Posterior vena cava (tissue), 2 donors: ENCODE measurements at places on chromosomes 2 and 18. TPM values are rescaled to one million over a fixed set of nuclear protein-coding genes. Genes with fewer than 3 reads are reported as not detected.

DNA sequence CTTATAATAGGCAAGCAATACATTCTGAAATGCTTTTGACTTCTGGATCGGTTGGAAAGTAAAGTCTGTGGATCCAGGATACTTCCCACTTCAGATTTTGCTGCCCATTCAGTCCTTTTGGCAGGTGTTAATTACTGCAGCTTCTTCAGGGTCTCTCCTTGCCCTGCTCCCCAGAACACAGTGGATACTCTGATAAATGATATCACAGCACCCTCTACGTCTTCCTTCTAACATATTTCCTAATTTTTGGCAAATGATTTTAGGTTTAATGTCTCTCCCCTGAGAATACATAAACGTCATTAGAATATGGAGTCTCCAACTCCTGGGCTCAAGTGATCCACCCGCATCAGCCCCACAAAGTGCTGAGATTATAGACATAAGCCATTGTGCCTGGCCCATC, 249.8 kb downstream of the NYAP2 start:
- DNase-seq, result no peak

GRCh38 chr2:120552800-120553481, 182.7 kb upstream of the GLI2 start:
- DNase-seq, result peak; percentile 91

GRCh38 chr2:23312996-23313606, 71.9 kb upstream of the KLHL29 start:
- no peak for DNase-seq

GRCh38 chr2:33168425-33168824, 221.7 kb downstream of the LTBP1 start:
- no peak for DNase-seq

- peak; percentile 55 for DNase-seq
These were observed 40.0 kb upstream of the BIN1 start for GRCh38 chr2:127146820-127147502.

- no peak for DNase-seq
These were observed 28.2 kb downstream of the GEMIN6 start for GRCh38 chr2:38806015-38806732.

DNA sequence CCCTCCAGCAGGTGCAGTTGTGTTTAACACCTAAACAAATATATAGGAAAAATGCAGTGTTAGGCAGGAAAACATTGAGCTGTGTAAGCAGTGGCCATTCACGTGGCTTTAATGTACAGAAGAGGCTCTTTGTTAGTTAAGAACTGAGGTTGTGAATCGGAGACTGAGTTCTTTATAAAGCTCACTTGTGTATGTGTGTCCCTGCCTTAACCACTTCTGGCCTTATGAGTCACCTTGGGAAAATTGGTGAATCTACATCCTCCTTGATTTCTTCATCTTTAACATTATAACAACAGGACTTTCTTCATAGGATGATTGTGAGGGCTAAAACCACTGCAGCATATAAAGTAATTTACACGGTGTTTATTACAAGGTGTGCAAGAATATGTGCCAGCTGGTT, 188.4 kb upstream of the TPO start:
- no peak for DNase-seq

GRCh38 chr2:9824956-9825720, 18.1 kb upstream of the TAF1B start:
- no peak for DNase-seq

DNA sequence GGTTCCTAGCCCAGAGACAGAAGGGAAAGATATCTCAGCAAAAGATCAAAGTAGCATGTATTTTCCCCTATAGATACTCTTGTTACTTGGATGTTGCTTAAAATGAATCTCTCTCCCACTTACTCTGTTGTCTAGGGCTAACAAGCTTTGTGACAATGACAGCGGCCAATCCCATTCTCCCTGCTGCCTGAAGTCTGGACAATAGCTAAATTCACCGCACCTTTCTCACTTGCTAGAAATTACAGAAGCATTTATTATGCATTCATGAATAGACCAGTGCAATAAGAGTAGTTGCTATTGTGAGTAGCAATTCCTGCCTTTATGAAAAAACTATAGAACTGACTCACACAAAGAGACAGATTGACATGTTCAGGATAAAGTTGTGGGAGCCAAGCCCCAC, 42.2 kb upstream of the ZC3H15 start:
- DNase-seq, result no peak

- no peak for DNase-seq
These were observed 241.2 kb upstream of the SKOR2 start for GRCh38 chr18:47492691-47493090.

- DNase-seq, result no peak
These were observed 4.0 kb downstream of the PID1 start for GRCh38 chr2:229267080-229267479.

DNA sequence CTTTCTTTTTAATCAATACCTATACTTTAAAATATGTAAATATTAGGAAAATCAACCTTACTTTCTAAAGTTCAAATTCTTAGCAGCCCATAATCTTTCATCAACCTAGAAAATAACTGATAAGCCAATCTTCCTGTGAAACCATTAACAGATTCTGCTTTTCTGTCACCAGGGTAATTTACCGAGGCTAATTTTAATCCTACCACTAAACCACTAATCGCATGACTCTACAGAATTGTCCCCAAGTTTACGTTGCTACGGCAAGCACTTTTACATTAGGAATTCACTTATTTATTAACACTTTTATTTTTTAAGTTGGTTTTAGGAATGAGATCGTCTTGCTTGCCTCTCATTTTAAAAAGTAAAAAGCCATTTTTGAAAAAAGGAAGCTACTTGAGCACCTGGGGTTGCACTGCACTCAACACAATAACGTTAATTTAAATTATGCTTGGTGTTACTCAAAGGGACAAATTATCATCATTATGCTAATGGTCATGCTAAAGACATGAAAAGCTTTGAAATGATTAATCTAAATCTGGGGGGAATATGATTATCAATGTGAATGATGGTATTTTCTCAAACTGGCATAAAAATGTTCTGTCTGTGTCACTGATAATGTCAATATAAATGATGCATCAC, 10.2 kb downstream of the ZNF516 start:
- DNase-seq, result no peak

GRCh38 chr2:204696124-204696523, 150.8 kb downstream of the PARD3B start:
- no peak for DNase-seq

DNA sequence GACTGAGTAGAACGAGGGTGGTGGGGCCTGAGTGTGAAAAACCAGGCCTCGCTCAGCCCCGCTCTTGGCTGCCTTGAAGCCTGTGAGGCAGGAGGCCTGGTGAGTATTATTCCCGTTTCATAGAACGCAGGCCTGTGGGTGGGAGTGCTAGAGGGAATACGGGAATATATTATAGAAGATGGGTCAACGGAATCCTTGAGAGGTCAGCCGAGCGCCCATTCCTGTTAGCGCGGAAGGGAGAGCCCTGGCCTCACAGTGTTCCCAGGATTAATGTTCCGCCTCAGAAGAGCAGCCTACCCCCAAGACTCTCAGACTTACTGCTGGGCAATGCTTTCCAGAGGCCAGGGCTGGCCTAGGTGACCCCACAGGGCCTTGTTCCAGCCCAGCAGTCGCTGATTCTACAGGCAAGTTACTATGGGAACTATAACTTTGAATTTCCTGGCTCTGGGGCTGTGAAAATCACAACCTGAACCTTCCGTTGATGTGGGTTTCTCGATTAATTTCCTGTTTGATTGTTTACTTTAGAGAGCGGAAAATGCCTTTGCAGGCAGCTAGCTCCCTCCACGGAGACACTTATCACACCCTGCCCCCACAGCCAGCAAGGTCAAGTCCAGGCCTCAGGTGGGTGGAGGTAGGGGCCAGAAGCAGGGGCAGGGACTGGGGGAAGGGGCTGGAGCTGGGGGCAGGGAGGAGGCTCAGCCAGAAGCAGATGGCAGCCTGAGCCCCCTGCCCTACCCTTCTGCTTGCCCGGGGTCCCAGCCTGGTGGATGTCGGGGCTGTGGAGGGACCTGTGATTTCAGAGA, 108.3 kb downstream of the SMAD7 start:
- DNase-seq, result peak; percentile 79

- DNase-seq, result no peak
These were observed 7.8 kb upstream of the ARHGAP25 start for GRCh38 chr2:68726608-68727367.

DNA sequence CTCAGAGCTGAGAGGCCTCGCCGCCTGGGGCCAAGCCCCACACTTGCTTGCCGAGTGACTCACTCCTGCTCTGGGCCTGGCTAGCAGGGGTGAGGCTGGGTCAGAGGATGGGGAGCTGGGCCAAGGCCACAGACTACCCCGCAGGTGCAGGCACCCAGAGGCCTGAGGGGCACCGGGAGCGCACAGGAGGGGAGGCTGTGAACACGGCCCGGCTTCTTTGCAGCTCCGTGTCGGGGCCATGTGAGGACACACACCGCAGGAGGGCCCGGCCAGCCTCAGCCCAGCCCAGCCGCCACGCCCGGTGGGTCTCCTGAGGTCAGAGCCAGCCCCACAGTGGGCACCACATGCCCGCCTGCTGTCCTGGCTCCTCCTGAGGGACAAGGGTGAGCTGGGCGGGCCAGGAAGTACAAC, 8.4 kb downstream of the GPC1 start:
- DNase-seq, result no peak

GRCh38 chr2:29259221-29259620, 144.0 kb downstream of the CLIP4 start:
- no peak for DNase-seq

GRCh38 chr2:79824086-79824786, 311.4 kb downstream of the CTNNA2 start:
- no peak for DNase-seq

DNA sequence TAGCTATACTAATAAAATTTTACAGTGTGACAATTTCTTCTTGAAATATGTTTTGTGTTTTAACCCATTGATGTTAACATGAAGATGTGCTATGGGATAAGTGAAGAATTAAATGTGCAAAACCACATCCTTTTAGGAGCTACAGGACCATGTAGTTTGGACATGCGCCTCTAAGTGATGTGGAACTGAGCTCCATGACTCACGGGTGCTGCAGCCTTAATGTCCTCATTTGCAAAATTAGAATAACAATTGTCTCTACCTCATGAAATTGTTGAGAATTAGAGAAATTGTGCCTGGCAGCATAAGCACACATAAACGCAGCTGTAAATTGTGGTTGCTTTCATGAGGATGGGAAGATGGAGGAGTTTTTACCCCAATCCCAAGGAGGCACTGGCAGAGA, 31.6 kb upstream of the TPO start:
- no peak for DNase-seq

- DNase-seq, result no peak
These were observed 481.1 kb downstream of the CBLN2 start for GRCh38 chr18:72063001-72063400.

- no peak for DNase-seq
These were observed 83.4 kb downstream of the RTN4 start for GRCh38 chr2:54966837-54967236.

DNA sequence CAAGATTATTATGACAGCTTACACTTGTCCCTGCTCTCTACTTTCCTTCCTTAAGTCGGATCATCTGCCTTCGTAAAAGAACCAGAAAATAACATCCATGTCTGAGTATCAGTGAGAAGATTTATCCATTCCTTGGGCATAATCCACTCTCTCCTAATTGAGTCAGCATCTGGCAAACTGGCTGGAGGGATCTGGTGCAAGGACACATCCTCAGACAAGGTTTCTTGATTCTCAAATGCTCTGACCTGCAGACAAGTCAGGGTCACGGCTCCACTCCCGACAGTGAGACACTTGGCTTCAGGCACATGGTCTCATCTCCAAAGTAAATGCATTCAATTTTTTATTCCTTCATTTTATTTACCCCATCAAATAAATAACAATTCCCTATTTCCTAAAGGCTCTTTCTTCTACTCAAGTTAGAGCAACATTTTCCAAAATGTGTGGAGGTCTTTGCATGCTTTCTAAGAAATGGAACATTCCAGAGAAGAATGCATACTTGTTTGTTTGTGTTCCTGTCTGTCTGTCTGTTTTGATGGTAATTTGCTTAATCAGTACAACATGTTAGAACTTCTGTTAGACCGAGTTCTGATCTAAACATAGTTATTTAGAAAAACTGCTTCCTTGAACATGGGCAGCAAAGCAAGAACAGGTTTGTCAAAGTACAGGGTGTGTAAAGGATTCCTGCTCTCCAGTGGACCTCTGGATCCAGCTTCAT, 246.9 kb downstream of the IRS1 start:
- no peak for DNase-seq

GRCh38 chr2:15348045-15348444, 213.1 kb downstream of the NBAS start:
- no peak for DNase-seq

DNA sequence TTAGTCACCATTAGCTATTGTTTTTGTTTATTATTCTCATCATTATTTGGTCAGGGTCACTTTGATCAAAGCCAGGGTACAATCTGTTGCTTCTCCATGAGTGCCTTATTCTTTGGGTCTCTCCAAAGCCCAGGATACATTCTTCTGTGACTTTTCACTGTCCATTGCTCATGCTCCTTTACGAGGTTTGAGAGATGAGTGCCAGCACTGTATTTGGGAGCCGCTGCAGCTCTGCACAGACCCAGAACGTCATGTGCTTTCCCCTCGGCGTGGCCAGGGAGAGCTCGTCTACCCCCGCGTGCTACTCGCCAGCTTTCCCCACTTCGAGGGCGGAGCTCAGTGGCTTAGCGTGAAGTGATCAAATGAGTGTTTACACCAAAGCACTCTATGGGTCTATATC, 123.7 kb downstream of the COL6A3 start:
- peak; percentile 95 for DNase-seq

DNA sequence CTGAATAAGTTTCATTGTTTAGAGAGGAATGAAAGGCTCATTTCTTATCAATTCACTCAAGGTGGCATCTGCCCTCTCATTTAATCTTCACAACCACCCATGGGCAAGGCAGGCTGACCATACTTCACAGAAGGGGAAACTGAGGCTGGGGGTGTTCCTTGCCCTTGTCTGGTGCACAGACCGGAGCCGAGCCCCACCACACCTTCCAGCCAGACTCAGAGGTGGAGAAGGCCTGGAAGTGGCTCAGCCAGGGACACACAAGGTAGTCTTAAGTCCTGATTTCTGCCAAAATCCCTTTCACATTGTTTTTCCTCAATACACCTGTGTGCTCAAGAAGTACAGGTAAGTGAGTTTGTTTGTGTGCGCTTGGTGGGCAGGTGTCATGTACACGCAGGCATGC, 111.9 kb upstream of the TEX51 start:
- DNase-seq, result peak; percentile 26

GRCh38 chr2:9308186-9308955, 101.8 kb downstream of the ASAP2 start:
- no peak for DNase-seq

The TRIM54 gene
- 0.32 TPM for total RNA-seq

The D2HGDH gene
- 18.8 TPM for total RNA-seq

The AUP1 gene
- 64.4 TPM for total RNA-seq

The CNGA3 gene
- 0.38 TPM for total RNA-seq

The TRIM43 gene
- total RNA-seq, result not detected

The ANKRD30B gene
- total RNA-seq, result not detected

The ZNF236 gene
- total RNA-seq, result 14.1 TPM

The GYPC gene
- 107 TPM for total RNA-seq

The PDE11A gene
- 1.1 TPM for total RNA-seq

The SATB2 gene
- 9.0 TPM for total RNA-seq

The ALK gene
- total RNA-seq, result 0.37 TPM

The TXNDC2 gene
- 0.19 TPM for total RNA-seq

The BAZ2B gene
- total RNA-seq, result 66.7 TPM
